ENCODE measurements at places on chromosomes 13 and 19.

- peak; percentile 18 for DNase-seq
Measured at GRCh38 chr13:60118696-60119400, 44.9 kb downstream of the DIAPH3 start.

DNA sequence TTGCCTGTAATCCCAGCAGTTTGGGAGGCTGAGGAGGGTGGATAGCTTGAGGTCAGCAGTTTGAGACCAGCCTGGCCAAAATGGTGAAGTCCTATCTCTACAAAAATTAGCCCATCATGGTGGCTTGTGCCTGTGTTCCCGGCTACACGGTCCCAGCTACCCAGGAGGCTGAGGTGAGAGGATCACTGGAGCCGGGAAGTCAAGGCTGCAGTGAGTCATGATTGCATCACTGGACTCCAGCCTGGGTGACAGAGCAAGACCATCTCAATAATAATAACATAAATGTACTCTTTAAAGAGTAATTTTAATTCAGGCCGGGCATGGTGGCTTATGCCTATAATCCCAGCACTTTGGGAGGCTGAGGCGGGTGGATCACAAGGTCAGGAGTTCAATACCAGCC, 38.7 kb downstream of the SKA3 start:
- DNase-seq, result no peak

DNA sequence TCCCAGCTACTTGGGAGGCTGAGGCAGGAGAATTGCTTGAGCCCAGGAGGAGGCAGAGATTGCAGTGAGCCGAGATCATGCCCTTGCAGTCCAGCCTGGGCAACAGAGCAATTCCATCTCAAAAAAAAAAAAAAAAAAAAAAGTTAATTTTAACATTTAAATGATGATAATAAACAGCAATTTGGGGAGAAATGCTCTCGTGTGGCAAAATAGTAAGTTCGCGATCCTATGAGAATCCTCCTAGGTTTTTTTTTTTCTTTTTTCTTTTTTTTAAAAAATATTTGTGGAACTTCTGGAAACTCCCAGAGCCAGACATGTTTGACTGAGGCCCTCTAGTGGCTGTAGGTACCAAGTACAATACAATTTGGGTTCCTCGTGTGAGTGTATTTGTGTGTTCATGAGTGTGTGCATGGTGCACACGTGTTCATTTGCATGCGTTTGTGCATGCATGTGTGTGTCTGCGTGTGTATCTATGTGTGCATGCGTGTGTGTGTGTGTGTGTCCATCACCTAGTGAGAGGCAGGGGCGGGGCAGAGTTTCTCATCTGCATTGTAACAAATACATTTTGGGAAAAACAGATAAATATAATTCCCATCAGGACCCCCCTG, 31.2 kb downstream of the TMPRSS9 start:
- DNase-seq, result peak; percentile 84

GRCh38 chr13:109481040-109481439, 305.3 kb downstream of the IRS2 start:
- DNase-seq, result no peak

DNA sequence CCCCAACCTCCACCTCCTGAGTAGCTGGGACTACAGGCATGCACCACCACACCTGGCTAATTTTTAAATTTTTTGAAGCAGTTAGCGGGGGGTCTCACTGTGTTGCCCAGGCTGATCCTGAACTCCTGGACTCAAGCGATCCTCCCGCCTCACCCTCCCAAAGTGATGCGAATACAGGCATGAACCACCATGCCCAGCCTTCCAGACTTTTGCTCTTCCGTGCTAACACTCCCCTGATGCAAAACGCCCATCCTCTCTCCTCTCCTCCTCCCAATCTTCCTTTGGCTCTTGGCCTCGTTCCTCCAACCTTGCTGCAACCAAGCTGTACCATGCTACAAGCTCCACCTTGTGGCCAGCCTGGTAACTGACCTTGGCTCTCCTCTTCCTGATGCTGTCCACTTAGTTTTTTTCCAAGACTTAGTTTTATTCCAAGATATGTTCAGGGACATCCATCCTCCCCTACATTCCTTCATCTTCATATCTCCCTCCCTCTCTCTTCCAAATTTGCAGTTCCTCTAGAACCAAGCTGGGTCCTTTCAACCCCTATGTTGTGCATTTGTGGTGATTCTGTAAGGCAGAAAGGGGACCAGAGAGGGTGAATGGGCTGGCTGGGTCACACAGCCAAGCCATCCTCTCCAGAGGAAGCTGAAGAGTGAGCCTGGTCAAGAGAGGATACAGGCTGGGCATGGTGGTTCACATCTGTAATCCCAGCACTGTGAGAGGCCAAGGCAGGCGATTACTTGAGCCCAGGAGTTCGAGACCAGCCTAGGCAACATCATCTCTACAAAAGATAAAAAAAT, 32.8 kb downstream of the TINCR start:
- DNase-seq, result no peak

- peak; percentile 54 for DNase-seq
Measured at GRCh38 chr13:36377826-36378468, 31.8 kb upstream of the SPART start.

DNA sequence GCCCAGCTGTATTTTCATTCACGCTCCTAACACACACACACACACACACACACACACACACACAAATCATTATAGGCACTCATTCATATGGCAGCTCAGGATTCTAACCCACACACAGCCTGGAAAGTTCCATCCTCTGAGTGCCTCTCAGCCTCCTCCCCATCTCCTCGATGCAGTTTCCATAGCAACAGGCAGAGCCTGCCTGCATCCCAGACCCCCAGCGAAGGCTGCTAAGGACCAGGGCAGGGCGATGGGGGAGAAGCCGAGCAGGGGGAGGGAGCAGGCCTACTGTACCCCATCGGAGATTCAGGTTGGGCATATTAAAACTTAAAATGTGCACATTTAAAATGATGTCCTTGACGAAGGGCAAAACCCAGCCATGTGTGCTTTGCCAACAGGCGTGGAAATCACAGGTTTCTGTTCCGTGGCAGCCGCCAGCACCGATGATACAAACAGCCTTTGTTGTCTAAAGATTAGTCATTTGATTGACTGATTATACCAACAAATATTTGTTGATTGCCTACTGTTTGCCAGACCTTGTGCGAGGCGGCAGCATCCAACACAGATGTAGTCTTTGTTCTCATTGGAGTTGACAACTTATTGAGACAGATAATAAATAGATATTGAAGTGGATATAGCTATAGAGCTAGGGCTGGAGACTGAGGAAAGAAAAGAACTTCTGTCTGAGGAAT, 43.8 kb upstream of the USP29 start:
- DNase-seq, result no peak

DNA sequence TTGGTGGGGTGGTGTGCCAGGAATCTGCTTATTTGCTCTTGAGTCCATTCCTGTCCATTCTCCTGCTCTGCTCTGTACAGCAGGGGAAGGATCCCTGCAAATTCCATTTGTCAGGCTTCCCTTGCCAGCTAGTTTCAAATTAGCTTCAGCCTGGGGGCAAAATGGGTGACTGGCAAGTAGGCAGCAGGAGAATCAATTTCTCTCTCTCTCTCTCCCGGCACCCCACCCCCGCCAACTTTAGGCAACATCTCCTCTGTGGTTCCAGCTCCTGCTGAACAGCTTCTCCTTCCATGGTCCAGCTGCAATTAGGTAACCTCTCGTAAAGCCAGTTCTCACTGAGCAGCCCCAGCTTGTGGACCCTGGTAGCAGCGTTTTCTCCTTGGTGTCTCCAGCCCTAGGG, 6.7 kb upstream of the MYCBP2 start:
- no peak for DNase-seq

GRCh38 chr19:7340959-7341837, 7.5 kb upstream of the ARHGEF18 start:
- DNase-seq, result peak; percentile 85

- no peak for DNase-seq
Measured at GRCh38 chr13:67554746-67555452, 324.8 kb upstream of the PCDH9 start.

DNA sequence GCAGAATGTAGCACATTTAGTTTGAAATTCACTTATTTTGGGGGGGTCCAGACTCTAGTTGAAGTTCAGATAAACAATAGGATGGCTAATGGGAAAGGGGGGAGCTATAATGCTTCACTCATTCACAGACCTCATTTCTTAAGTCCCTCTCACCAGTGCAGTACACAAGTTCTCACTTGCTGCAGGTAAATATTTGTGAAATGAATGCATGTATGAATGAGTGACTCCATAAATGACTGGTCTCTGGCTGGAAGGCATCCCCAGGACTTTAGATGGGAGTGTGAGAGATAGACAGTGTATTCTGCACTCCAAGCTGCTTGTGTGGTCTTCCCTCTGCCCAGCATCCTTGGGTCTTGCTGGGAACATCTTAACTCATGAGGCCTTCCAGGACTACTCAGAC, 169.2 kb downstream of the ZIC5 start:
- DNase-seq, result no peak

GRCh38 chr13:26695891-26696311, 64.7 kb downstream of the GPR12 start:
- DNase-seq, result no peak

DNA sequence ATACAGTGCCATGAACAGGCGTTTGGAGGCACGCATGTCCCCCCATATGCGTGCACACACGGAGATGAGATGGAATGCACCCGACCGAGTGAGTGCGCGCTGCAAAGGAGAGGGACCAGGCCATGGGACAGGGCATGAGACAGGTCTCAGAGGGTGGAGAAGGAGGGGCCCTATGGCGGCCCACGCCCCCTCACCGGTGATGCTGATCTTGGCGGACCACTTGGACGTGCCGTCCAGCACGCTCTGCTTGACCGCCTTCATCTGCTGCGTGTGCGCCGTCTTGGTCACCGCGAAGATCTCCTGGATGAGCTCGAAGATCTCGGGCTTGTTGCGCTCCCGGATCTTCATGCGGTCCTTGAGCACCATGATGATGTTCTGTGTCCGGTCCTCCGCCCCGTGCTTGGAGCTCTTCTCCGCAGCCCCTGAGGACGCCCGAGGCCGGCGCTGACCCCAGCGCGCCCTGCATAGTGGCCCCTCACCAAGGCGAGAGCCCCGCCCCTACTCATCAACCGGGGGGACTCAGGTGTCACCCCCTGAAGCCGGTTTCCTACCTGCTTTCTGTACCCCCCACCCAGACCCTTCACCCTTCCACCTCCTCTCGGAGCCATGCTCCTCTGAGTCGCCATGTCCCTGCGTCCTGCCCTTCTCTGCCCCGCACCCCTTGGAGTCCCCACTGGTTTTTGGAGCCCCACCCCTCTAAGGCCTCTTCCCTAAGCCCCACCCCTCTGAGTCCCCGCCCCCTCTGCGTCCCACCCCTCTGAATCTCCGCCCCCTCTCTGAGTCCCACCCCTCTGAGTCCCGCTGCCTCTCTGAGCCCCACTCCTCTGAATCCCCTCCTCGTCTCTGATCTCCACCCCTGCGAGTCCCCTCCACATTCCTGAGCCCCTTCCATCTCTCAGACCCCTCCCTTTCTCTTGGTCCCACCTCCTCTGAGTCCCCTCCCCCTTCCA, 40.8 kb downstream of the UNC13A start:
- no peak for DNase-seq

- DNase-seq, result no peak
Measured at GRCh38 chr13:43411211-43411610, 375.6 kb downstream of the ENOX1 start.

- no peak for DNase-seq
Measured at GRCh38 chr13:32947411-32948276, 68.6 kb upstream of the KL start.

DNA sequence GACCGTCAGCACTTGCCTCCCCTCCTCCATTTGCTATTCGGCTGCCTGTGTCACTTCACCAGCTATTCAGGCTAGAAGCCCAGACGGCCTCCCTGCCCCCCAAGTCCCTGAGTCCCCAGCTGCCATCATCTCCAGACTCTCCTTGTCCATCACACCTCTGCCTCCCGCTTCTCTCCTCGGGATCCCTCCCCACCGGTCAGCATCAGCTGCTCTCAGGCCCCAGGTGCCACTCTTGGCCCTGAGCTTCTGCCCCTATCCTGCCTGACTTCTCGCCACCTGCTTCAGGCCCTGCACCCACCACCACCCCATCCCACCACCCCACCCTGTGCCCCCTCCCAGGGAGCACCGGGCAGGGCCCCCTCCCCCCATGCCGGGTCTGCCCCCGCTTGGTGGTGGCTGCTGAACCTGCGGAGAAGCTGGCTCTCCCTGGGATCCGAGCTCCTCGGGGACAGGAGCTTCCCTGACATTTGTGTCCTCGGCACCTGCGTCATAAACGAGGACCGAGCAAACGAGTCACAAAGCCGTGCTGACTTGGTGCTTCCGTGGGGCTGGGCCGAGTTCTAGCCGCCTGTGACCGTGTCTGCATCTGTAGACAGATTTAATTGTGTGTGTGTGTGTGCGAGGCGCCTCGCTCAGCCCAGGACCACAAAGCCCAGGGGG, 70.3 kb upstream of the MCF2L start:
- no peak for DNase-seq

DNA sequence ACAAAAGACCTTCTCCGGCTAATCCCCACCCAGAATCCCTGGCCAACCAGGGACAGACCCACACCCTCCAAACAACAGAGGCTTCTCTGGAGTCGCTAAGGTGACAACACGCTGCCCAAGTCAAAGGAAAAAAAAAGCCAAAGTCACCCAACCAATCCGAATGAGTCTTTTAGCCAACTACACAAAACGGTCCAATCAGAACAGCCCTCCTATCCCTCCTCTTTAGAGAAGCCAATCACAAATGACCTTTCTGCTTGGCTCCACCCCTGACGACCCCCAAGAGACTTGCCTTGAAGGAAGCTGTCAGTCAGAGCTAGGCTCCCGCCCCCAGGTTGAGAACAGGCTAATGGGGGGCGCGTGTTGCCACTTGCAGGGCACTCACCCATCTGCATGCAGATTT, 6.6 kb upstream of the FBXW9 start:
- peak; percentile 44 for DNase-seq

DNA sequence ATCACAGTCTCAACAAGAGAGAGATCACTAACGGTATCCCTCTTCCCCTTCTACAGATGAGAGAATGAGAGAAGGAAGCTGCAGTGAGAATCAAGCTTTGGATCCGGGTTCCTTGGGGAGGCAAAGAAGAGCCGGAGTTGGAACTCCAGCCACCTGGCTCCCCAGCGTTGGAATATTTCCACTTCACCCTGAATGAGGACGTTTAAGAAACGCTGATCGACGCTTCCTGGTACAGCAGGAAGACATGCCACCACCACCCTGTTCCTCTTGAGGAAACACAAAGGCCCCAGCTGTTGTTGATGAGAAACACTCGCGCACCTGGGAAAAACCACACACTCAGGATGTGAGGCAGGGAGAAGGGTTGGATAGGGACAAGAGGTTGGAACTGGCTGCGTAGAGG, 11.3 kb upstream of the CACNG8 start:
- no peak for DNase-seq

DNA sequence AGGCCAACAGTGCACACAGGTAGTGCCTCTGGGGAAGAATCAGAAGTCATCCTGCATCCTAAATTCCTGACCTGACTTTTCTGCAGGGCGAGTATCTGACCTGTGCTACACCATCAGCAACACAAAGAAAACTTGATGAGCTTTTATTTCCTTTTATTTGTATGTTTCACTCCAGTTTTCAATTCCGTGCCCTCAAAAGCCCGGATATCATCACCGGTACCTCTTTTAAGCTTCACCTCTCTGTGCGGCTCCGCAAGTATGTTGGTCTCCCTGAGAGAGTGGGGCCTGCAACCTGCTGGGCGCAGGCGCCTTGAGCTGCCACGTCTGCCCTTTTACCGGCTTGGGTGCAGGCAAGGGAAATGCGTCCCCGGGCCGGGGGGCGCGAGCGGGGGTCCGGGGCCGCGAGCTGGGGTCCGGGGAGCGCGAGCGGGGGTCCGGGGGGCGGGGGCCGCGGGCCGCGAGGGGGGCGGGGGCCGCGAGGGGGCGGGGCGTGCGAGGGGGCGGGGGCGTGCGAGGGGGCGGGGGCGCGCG, 4.3 kb upstream of the DUXA start:
- DNase-seq, result peak; percentile 81

All from cardiac muscle cell (in vitro differentiated cells and primary cell).